ENCODE measurements at places on chromosomes 1 and 21. TPM values are rescaled to one million over a fixed set of nuclear protein-coding genes. Genes with fewer than 3 reads are reported as not detected.

Gene GPATCH2
- 10.4 TPM for total RNA-seq

Gene RGS1
- not detected for total RNA-seq

Gene FAM167B
- 3.1 TPM for total RNA-seq

Gene ZP4
- not detected for total RNA-seq

Gene F13B
- not detected for total RNA-seq

Gene FCER1G
- total RNA-seq: not detected

Gene PLPPR4
- total RNA-seq: 0.77 TPM

Gene CRABP2
- 88.7 TPM for total RNA-seq

Gene PAQR6
- total RNA-seq: 4.9 TPM

GRCh38 chr1:225842074-225842473 lies 32.1 kb downstream of the EPHX1 start:
- no peak for DNase-seq

DNA sequence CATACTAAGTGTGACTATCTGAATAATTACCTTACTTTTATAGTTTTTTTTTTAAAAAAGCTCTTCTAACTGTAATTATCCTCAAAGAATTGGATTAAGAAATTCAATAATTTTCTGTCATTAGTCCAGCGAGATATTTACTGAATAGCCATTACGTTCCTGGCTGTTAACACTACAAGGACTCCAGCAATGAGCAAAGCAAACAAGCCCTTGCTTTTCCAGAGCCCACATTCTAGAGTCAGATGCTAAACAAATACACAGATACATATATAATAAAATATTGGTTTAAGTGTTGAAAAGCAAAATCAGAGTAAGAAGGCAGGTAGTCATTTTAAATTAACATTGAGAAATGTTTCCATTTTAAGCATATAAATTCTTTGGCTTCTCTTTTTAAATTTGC lies 118.4 kb downstream of the ATF6 start:
- DNase-seq: no peak

GRCh38 chr1:43814401-43814800 lies 107.1 kb downstream of the ST3GAL3 start:
- no peak for DNase-seq

- DNase-seq: no peak
Observed at GRCh38 chr1:208965351-208965750, 618.2 kb upstream of the CAMK1G start.

DNA sequence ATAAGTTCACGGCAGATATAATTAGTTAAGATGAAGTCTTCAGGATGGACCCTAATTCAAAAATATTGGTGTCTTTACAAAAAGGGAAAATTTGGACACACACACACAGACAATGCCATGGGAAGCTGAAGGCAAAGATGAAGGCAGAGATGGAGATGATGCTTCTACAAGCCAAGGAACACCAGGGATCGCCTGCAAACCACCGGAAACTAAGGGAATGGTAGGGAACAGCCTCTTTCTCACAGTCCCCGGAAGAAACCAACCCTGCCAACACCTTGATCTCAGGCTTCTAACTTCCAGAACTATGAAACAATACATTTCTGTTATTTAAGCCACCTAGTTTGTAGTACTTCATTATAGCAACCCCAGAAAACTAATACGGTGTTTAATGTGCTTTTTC lies 15.1 kb upstream of the SERTAD4 start:
- DNase-seq: no peak

DNA sequence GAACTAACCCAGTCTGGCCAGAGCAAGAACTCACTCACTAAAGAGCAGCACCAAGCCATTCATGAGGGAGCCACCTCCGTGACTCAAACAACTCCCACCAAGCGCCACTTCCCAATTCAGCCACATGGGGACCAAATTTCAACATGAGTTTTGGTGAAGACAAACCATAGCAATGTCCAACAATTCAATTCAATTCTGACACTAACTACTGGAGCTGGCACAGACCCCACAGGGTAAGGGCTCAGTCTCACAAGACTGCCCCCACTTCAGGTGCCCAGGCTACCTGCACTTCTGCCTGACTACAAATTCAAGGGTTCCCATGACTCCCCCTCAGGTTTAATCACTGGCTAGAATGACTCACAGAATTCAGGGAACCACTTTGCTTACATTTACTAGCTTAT lies 48.8 kb upstream of the RAP1A start:
- DNase-seq: no peak

GRCh38 chr1:4327142-4327541 lies 327.3 kb upstream of the AJAP1 start:
- no peak for DNase-seq

- DNase-seq: no peak
Observed at GRCh38 chr21:26443867-26444266, 129.2 kb downstream of the CYYR1 start.

- DNase-seq: no peak
Observed at GRCh38 chr21:37385179-37385765, 18.7 kb downstream of the DYRK1A start.

DNA sequence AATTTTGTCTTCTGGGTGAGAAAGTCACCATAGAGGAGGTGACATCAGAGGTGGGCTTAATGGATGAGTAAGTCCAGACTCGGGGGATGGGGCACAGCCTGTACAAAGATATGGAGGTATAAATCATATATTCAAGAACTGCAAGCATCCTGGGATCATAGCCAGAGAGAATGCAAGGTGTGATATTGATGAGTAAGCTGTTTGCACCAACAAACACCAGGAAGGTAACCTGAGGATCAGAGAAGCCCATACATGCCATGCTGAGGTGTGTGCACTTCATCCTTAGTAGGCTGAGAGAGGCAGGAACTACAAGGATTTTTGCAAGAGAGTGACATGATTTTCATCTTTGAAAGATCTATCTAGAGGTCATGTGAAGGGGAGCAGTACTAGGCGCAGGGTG lies 306.4 kb downstream of the HHAT start:
- DNase-seq: no peak

- peak; percentile 66 for DNase-seq
Observed at GRCh38 chr1:43255438-43256210, 14.2 kb upstream of the TMEM125 start.

GRCh38 chr21:42236014-42236413 lies 17.1 kb downstream of the ABCG1 start:
- DNase-seq: no peak

DNA sequence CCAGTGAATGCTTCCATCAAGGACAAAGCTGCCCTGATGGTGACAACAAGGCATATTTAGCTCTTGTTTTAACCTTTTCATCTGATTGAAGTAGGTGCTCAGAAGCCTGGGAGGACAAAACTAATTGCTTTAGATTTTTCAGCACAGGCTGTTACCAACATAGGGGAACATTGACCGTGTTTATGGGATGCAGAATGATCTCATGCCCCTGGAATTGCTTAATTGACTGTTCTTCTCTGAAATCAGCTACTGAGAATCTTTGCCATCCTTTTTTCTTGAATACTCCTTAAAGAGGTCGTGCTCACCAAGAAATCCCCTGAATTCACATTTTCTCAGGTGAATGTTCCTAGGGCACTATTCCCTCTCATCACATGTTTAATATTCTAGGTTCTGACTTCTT lies 95.9 kb upstream of the CCDC190 start:
- DNase-seq: no peak

DNA sequence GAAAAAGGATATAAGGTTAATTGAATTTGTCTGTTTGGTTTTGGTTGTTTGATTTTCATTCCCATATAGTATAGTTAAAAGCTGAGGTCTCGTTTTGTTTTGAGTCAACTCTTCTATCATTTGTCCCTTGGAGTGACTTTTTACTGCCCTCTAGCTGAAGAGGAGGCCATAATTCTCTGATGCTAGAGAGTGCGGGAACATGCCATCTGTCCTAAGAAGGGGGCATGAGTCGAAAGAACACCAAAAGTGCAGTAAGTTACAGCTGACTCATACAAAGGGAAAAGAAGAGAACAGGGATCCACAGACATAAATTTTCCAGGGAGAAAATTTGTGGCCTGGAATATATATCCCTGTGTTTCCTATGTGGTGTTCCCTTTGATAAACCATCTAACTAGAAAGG lies 4.1 kb downstream of the KRTAP21-3 start:
- no peak for DNase-seq

DNA sequence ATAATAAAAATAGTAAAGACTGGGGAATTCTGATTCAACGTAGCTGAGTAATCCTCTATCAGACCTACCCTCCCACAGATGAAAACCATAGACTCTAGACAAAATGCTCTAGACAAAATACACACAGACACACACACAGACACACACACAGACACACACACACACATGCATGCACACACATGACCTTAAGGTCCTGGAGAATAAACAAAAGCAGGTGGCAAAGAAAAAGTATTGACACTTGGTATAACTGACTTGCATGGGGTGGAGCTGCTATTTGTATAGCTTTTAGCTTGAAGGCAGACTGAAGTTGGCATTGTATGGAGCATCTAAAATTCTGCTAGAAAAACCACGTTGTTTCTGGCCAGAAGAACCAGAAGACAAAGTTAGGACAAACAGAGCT lies 29.3 kb downstream of the C1orf141 start:
- no peak for DNase-seq

GRCh38 chr1:244099258-244099930 lies 48.3 kb downstream of the ZBTB18 start:
- DNase-seq: no peak

DNA sequence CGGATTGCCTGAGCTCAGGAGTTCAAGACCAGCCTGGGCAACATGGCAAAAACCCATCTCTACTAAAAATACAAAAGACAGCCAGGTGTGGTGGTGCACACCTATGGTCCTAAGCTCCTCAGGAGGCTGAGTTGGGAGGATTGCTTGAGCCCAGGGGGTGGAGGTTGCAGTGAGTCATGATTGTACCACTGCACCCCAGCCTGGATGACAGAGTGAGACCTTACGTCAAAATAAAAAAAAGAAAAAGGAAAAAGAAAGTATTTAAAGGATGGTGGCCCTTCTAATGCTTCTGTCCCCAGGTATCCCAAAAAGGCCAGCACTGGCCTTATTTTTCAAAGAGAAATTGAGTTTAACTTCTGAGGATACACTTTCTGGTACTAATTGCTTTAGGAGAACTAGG lies 1.7 kb downstream of the IKBKE start:
- no peak for DNase-seq

- DNase-seq: no peak
Observed at GRCh38 chr1:1925437-1926345, 6.6 kb upstream of the TMEM52 start.

- DNase-seq: no peak
Observed at GRCh38 chr1:185562461-185563359, 171.5 kb upstream of the HMCN1 start.

GRCh38 chr21:31545036-31545435 lies 114.5 kb upstream of the SOD1 start:
- no peak for DNase-seq

Data from chondrocyte (in vitro differentiated cells).